ENCODE measurements at places on chromosomes 1 and 21. TPM values are rescaled to one million over a fixed set of nuclear protein-coding genes. Genes with fewer than 3 reads are reported as not detected.

The ZMYND12 gene
- not detected for total RNA-seq

The LRRIQ3 gene
- under 0.01 TPM for total RNA-seq

The CYP4Z1 gene
- total RNA-seq: not detected

The LIPI gene
- not detected for total RNA-seq

The BNIPL gene
- not detected for total RNA-seq

The ARHGEF10L gene
- total RNA-seq: 0.98 TPM

The GBP7 gene
- not detected for total RNA-seq

The ACKR1 gene
- 0.10 TPM for total RNA-seq

The CNN3 gene
- total RNA-seq: 281 TPM

The SUSD4 gene
- not detected for total RNA-seq

The ZC3H11A gene
- total RNA-seq: 116 TPM

The CDC7 gene
- total RNA-seq: 4.7 TPM

The TMPRSS15 gene
- total RNA-seq: not detected

The AIRE gene
- under 0.01 TPM for total RNA-seq

The FAM167B gene
- total RNA-seq: 2.9 TPM

The LYPD8 gene
- not detected for total RNA-seq

The PLA2G4A gene
- total RNA-seq: 30.4 TPM

The SPRR2D gene
- not detected for total RNA-seq

The S100A2 gene
- total RNA-seq: 0.33 TPM

The DMBX1 gene
- total RNA-seq: not detected

The DNAJC28 gene
- total RNA-seq: 2.4 TPM

The ABCG1 gene
- total RNA-seq: 34.7 TPM

The CEP104 gene
- 22.2 TPM for total RNA-seq

The ICOSLG gene
- 3.0 TPM for total RNA-seq

The KRTAP19-1 gene
- total RNA-seq: not detected

The B3GALT2 gene
- 0.67 TPM for total RNA-seq

The ABCA4 gene
- total RNA-seq: 5.2 TPM

The S1PR1 gene
- total RNA-seq: 308 TPM

The C1orf53 gene
- total RNA-seq: 1.3 TPM

The CD2 gene
- total RNA-seq: not detected

The RGSL1 gene
- not detected for total RNA-seq

The FCGR3B gene
- total RNA-seq: not detected

The DCDC2B gene
- not detected for total RNA-seq

The TRABD2B gene
- under 0.01 TPM for total RNA-seq
